ENCODE measurements at places on chromosomes 6 and 20. TPM values are rescaled to one million over a fixed set of nuclear protein-coding genes. Genes with fewer than 3 reads are reported as not detected.

The SYCP2L gene
- polyA plus RNA-seq, result not detected

The GGTLC1 gene
- not detected for polyA plus RNA-seq

The FHL5 gene
- polyA plus RNA-seq, result not detected

The SLCO4A1 gene
- 3.4 TPM for polyA plus RNA-seq

The LIN28B gene
- polyA plus RNA-seq, result not detected

The PCSK2 gene
- not detected for polyA plus RNA-seq

The RGL2 gene
- 19.0 TPM for polyA plus RNA-seq

The NOP56 gene
- 123 TPM for polyA plus RNA-seq

The GTPBP2 gene
- 5.5 TPM for polyA plus RNA-seq

The EEF1A2 gene
- polyA plus RNA-seq, result not detected

The WDR27 gene
- polyA plus RNA-seq, result 8.6 TPM

The SNRPB gene
- 334 TPM for polyA plus RNA-seq

The PGC gene
- not detected for polyA plus RNA-seq

The PTK6 gene
- 1.3 TPM for polyA plus RNA-seq

The HDGFL1 gene
- not detected for polyA plus RNA-seq

The HLA-DMB gene
- 771 TPM for polyA plus RNA-seq

The PRKN gene
- 0.55 TPM for polyA plus RNA-seq

The NKX2-4 gene
- not detected for polyA plus RNA-seq

The DDO gene
- not detected for polyA plus RNA-seq

The SCGN gene
- polyA plus RNA-seq, result not detected

The ZNF311 gene
- polyA plus RNA-seq, result not detected

The RNF144B gene
- polyA plus RNA-seq, result 6.2 TPM

The OR2H1 gene
- not detected for polyA plus RNA-seq

The MAFB gene
- polyA plus RNA-seq, result not detected

The LY6G6D gene
- not detected for polyA plus RNA-seq

The NKAIN4 gene
- not detected for polyA plus RNA-seq

The ABHD16B gene
- polyA plus RNA-seq, result 0.19 TPM

The MYT1 gene
- polyA plus RNA-seq, result not detected

The GHRH gene
- polyA plus RNA-seq, result not detected

The BLOC1S5 gene
- polyA plus RNA-seq, result 29.5 TPM

The NFATC2 gene
- polyA plus RNA-seq, result 17.4 TPM

The FABP7 gene
- polyA plus RNA-seq, result not detected

The DDRGK1 gene
- polyA plus RNA-seq, result 52.1 TPM

The CPXM1 gene
- 1.1 TPM for polyA plus RNA-seq

The AVP gene
- not detected for polyA plus RNA-seq

The SRSF12 gene
- 0.41 TPM for polyA plus RNA-seq

The IMPG1 gene
- not detected for polyA plus RNA-seq

The CPNE5 gene
- polyA plus RNA-seq, result 280 TPM

The ADAM33 gene
- polyA plus RNA-seq, result not detected

The PRDM13 gene
- polyA plus RNA-seq, result not detected

The TMEM217 gene
- polyA plus RNA-seq, result not detected

The HTR1B gene
- not detected for polyA plus RNA-seq

The WFDC12 gene
- polyA plus RNA-seq, result not detected
